ENCODE measurements at places on chromosomes 2 and 18.
A peak's percentile ranks its signal among the peaks of the same experiment; 100 is the strongest.

DNA sequence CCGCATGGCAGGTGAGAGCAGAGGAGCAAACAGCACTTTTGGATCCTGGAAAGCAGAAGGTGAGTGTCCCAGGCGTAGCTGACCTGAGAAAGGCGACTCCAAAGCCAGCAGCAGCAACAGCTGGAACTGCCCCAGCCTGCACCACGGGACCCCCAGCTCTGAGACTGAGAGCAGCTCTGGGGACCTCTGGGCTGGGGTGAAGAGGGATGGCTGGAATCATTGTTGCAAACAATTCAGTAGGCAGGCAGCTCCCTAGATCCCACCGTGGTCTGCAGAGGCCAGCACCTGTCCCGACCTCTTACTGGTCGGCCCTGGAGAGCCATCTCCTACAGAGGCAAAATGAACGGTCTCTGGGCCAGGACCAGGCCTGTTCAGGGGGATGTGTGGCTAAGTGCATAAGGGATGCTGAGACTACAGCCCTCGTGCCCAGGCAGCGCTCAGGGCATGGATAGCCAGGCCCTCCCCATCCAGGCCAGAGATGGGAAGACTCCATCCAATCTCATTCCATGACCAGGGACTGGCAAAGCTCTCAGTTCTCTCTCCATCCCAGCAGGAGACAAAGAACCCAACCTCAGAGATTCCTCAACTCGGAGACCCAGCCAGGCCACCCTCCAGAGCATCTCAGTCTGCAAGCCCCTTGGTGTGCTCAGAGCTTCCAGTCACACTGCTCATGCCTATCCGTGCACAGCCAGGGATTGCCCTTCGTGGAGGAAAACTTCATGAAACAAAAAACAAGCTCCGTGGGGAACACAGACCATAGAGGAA is 38.2 kb upstream of the ALPP start:
- DNase-seq, result no peak

- peak; percentile 31 for DNase-seq
Observed at GRCh38 chr18:5294457-5295230, 882 bp downstream of the ZBTB14 start.

DNA sequence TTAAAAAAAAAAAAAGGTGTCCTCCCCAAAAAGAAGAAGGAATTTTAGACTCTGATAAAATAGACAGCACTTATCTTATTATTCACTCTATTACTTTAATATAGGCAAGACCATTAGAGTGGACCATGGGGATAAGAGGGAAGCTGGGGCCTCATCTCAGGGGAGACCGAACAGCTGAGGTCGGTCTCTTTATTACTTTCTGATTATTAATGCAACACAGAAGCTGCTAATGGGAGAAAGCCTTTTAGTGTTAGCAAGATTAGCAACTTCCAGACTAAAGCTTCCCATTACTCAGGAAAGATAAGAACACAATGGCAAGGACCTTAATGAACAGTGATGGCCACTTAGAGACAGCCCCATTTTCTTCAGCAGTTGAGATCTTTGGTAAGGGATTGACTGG is 135.5 kb downstream of the TMEFF2 start:
- DNase-seq, result no peak

GRCh38 chr2:127615511-127616166 is 30.3 kb upstream of the GPR17 start:
- DNase-seq, result no peak

DNA sequence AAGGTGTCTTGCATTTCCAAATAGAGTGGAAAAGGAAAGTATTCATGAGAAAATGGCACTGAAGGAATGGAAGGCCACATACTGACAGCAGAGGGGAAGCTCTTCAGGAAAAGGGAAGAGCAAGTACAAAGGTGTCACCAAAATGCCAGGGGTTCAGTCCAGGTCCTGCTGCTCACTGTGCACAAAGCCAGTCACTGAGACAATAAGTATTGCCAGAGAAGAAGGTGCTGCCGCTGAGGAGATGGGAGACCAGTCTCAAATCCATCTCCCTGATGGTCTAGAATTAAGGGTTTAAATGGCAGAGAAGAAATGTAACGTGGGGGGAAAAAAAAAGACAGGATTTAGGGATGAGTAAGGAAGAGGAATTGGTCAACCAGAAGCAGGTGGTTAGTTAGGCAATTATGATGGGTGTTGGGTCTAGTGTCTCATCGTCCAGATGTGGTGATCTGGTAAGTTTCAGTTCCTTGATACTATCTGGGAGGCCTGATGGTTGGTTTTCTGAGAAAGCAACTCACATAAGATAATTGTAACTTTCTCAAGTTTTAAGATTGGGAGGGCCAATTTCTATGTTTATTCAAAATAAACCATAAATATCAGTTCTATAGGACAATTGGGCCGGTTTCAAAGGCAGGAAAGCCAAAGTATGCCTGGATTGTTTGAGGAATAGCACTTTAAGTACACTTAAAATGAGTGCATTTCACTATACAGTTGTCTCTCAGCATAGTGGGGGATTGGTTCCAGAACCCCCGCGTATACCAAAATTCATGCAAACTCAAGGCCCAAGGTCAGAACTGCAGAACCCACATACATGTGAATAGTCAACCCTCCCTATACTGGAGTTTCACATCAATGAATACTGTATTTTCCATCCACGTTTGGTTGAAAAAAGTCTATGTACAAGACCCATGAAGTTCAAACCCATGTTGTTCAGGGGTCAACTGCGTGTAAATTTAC is 109.1 kb upstream of the DNAJC10 start:
- no peak for DNase-seq

- DNase-seq, result no peak
Observed at GRCh38 chr2:113137827-113138226, 10.4 kb downstream of the IL1RN start.

- DNase-seq, result no peak
Observed at GRCh38 chr18:22113144-22113844, 56.1 kb upstream of the GATA6 start.

- DNase-seq, result no peak
Observed at GRCh38 chr18:10715791-10716190, 190.0 kb downstream of the NAPG start.

DNA sequence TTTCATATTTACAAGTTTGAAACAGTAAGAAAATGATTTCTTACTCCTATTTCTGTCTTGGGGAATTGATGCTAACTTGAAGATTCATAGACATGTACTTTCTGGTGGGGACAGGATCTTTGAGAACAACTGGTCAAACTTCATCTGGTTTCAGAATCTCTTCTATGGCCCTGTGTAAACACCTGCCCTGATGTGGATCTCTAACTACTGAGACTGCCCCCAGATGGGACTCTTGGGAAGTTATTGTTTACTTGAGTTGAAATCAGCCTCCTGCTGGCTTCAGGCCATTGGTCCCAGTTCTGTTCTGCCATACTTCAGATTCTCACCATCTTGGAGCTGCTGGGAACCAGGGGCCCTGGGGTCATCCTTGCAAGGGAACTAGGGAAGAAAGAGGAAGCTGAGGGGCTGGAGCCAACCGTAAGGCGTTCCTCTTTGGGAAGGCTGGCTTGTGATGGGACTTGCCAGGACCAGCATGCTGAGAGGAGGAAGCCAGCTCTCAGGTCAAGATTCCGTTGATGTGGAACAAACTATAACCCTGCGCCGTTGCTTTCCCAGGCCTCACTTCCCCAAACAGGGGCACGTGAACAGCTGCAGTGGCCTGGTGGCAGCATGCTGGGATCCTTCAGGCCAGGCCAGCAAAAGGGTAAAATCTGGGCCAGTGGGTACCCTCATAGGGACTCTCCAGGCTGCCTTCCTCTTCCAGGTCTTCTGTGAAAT is 135.5 kb upstream of the CXCR4 start:
- no peak for DNase-seq

DNA sequence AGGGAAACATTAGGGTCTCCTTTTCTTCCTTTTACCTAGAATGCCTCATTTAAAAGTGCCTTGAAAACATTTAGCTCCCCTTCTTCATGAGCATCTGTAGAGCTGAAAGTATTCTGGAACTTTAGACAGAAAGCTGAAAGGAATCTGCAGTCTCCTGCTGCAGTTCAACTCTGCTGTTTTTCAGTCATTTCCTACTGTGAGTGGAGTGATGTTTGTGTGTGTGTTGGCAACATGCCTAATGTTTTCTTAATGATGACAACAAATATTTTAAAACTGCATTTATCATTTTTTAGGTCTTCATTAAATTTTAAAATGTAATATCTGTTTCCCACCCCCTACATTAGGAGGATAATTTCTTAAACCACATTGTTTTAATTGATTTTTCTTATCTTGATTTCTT is 66.6 kb downstream of the TWSG1 start:
- DNase-seq, result no peak

DNA sequence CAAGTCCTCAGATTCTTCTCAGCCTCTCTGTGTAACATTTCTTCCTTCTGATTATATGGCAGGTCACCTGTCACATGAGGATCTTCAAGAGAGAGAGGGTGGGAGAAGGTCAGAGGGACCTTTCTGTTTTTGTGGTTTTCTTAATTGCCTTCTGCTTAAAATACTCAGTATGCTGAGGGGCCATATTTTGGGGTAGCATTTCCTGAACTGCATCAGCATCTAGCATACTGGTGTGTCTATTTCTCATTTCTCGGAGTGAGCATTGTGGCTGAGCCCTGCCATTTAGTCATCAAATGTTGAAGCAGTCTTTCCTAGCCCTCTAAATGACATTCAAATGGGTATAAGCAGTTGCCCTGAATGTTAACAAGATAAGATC is 162.7 kb downstream of the MYO3B start:
- no peak for DNase-seq

- DNase-seq, result no peak
Observed at GRCh38 chr18:36419900-36420531, 122.5 kb downstream of the FHOD3 start.

DNA sequence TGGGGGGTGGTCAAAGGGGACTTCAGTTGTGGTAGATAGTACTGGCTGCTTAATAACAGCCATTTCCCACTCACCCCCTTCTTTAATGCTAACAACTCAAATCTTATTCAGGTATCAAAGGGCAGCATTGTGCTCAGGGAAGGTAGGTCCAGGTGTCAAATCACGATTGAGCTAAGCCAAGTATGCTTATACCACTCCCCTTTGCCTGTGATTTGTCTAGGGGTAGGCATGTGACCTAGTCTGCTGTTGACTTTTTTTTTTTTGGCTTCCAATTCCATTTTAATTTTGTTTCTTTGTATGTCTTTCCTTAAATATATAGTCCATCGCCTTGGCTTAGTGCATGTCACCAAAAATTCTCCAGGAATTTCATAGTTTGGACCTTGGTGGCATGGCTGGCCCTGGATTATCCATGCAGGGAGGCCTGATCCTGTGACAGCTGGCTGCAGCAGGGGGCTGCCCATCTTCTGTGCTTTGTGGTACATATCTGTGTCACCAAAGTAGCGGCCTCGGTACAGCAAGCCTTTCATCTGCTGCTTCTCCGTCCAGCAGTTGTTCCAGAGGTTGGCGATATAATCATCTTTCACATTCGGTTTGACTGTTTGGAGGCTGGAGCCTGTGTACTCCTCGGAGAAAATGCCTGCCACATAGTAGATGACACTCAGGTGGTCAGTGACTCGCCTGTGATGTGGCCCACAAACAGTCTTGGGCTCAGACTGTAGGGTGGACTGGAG is 68.1 kb upstream of the SPRED2 start:
- DNase-seq, result no peak

GRCh38 chr2:79770926-79771325 is 258.1 kb downstream of the CTNNA2 start:
- DNase-seq, result no peak

DNA sequence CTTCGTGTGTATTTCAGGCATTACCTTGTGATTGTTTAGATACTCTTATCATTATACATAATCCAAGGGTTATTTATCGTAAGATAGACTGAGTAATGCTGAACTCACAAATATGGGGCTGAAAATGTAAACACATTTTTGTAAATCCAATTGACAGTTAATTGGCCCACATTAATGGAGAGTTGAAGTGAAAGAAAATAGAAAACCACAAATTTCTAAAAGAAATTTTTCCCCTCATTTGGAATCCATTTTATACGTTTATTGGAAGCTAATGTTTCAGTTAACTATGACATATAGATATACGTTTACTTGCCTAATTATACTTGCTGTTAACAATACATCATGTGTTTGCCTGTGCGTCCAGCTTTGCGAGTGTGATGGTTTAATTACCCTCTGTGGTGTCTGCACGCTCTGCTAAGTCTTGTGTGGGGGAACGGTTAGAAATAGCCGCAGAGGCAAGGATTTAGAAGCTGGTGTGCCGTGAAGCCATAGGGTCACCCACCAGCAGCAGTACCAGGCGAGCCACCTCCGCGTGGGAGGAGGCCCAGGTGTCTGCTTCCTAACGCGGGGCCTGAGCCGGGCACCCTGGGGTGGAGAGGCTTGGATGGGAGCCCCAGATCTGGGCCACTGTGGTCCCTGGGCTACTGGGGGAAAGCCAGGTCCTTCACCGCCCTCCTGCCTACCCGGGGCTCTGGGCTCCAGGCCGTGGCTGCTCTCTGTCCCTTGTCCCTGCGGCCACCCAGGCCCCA is 38.0 kb downstream of the TSHZ1 start:
- no peak for DNase-seq

DNA sequence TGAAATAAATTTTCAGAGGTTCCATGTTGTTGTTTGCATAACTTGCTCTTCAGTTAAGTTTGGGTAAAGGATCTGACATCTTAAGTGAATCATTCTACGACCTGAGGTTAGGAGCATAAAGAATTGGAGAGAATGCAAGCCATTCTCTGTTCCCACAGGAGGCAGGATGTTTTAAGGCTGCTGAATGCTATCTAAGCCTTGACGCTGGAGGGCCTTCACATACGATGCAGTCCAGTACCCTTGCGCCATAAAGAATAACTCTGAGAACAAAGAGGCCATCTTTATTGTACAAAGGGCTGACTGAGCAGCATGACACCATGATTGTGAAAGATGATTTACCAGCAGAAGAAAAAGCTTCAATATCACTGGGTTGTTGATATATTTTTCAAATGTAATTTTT is 198.4 kb downstream of the NYAP2 start:
- DNase-seq, result no peak

GRCh38 chr18:55838319-55838718 is 250.3 kb upstream of the TCF4 start:
- DNase-seq, result no peak

GRCh38 chr2:152717228-152718075 is at the start of gene PRPF40A:
TSS of gene PRPF40A (minus strand) at chr2:152717461. CDS start at chr2:152717439, 22 bp downstream.
- peak; percentile 88 for DNase-seq

GRCh38 chr2:10977621-10978020 is 65.9 kb downstream of the KCNF1 start:
- no peak for DNase-seq

DNA sequence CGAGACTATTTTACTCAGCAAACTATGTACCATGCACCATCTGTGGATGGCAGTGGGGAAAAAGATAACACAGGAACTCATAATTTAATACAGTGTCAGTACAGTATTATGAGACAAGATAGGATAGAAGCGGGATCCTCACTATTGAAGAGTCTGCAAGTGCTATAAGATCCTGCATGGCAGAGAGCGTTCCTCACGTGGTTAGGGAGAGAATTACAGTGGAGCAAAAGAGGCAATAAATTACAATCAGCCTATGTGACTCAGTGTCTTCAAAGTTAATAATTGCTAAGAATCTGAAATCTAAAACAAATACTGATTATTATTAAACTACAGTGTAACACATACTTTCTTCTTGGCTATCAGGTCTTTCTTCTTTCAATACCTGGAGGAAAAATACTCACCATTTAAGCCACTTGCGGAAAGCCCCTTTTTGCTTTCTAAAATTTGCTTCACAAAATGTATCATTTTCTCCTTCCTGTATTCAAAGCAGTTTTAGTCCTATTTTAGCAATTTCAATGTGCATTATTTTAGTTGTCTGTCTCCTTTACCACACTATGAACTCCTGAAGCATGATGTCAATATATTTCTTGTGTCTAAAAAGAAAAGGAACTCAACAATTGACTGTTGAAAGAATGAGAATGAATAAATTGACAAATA is 342.9 kb downstream of the SPAG16 start:
- DNase-seq, result no peak

GRCh38 chr2:31664949-31665724 is 84.4 kb upstream of the SRD5A2 start:
- no peak for DNase-seq

GRCh38 chr2:481388-481787 is 193.5 kb upstream of the ALKAL2 start:
- no peak for DNase-seq

Data from NCI-H2107 (cell line).